ENCODE measurements at places on chromosomes 1 and 21.

GRCh38 chr1:3942416-3943122 lies 42.5 kb upstream of the C1orf174 start:
- DNase-seq = no peak

DNA sequence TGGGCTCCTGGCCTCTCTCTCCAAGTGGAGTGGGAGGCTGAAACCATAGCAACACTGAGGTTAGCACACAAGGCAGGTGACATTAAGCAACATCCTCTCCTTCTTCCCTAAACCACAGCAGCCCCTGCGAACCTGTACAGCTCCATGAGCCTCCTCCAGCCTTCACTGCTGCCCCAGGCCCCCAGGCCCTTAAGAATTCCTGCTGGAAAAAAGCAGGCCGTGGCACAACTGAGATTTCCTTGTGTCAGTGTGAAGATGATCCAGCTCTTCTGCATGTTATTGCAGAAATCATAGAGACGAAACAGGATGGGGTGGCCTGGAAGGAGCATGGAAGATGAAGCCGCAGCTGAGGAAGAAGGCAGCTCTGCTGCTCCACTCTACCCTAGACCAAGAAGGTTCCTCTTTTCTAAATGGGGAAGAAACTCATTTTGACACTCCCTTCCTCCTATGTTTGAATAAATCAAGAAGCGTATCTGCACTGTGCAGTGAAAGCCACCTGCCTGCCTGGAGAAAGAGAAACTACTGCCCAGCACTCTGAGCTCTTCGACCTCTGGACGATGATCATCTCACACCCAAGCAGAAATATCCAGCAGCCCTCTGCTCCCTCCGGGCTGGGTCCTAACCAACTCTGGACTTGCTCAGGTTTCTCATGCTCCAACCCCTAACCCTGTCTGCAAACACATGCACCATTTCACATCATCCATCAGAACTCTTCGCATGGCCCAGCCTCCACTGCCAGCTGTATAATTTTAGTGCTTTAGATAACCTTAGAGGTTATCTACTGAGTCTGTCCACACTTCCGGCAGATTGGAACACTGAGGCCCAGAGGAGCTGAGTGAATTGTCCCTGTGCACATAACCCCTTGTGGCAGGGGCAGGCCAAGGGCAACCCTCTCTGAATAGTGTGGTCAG lies 20.7 kb downstream of the SH3BP5L start:
- peak; percentile 70 for DNase-seq

DNA sequence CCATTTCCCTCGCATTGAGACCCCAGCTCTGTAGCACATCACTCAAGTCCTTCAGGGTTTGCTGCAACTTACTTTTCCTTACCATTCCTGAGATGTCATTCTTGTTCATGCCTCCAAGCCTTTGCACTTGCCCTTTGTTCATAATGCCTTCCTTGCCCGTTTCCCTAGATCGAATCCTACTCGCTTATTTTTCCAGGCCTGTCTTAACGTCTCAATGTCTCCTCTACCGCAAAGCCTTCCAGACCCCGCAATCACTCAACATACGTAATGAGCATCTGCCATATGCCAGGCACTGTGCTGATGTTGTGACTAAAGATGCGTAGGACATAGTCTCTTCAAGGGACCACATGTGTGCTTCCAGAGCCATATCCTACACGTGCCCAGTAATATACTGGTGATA lies 31.1 kb upstream of the CNIH3 start:
- no peak for DNase-seq

DNA sequence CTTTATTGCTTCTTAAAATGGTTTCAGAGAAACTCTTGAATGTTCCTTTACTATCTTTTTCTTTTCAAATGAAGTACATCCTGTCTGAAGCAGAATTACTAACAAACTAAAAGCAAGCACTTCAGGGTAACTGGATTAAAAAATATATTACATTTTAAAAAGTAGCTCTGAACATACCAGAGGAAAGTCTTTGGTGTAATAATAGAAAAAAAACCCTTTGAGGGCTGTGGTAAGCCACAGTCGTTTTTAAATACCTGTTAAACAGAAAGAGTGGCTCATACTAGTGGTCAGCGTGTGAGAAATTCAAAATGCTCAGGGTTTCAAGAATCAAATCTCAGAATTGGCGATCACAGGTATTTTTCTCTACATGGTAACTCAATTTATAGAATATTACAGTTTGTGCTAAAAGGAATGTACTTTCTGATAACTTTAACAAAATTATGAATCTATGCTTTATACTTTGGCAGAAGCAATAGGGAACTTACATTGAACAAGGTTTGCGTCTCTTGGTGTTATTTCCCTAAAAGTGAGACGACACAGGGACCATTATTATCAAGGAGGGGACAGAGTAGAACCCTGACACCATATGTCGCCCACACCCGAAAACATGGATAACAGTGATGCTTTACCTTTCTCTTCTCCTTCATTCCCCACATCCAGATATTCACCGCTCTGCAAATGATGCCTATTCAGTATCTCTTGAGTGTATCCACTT lies 97.0 kb upstream of the DPH5 start:
- DNase-seq = peak; percentile 30

DNA sequence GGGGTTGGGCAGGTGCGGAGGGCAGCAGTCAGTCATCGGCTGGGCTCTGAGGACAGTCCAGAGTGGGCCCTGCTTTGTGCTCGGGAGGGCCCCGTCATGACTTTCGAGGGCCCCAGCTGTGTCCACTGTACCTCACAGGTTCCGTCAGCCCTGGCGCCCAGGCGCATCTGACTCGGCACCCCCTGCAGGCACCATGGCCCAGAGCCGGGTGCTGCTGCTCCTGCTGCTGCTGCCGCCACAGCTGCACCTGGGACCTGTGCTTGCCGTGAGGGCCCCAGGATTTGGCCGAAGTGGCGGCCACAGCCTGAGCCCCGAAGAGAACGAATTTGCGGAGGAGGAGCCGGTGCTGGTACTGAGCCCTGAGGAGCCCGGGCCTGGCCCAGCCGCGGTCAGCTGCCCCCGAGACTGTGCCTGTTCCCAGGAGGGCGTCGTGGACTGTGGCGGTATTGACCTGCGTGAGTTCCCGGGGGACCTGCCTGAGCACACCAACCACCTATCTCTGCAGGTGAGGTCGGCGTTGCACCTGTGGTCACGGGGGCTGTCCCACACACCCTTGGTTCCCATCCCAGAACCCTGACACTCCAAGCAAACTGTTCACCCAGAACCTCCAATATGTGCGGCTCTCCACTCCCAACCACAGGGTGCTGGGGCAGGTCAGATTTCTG lies 7.8 kb downstream of the PODN start:
- no peak for DNase-seq

DNA sequence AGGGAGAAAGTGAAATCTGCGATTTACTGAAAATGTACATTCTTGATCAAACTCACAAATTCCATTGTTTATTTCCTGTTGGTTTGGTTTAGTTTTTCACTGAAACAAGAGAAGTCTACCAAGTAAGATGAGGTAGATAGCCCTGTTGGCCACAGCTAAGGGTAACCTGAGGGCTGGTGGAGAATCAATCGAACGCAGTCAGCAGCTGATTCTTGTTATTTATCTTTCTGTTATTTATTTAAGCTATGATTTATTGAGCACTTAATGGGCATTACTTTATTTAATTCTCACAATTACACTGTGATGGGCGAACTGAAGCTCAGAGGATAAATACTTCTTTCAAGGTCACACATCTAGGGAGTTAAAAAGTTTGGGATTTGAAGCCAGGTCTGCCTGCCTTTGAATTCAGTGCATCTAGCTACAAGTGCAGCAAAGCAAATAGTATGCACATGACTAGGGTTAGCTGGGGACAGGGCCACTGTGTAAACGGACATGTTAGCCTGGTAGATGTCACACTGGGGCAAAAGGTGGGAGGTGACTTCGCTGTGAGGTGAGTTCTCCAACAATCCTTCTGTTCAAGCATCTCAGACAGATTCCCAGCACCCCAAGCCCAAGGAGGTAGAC lies 106.5 kb upstream of the GADD45A start:
- DNase-seq = no peak

DNA sequence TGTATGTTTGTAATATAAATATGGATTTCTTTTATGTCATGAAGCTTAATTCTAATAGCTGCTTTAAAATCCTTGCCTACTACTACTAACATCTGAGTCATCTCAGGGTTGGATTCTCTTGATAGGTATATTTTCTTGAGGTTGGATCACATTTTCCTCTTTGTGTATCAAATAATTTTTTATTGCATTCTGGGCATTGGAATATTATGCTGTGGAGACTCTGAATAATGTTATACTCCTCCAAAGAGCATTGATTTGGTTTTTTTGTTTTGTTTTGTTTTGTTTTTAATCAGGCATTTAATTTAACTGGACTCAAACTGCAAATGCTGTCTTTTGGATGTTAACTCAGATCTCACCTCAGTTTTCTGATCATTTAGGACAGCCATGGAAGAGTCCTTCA lies 8.0 kb downstream of the DHX9 start:
- DNase-seq = no peak

- DNase-seq = no peak
Observed at GRCh38 chr1:10767282-10767681, 29.2 kb downstream of the CASZ1 start.

DNA sequence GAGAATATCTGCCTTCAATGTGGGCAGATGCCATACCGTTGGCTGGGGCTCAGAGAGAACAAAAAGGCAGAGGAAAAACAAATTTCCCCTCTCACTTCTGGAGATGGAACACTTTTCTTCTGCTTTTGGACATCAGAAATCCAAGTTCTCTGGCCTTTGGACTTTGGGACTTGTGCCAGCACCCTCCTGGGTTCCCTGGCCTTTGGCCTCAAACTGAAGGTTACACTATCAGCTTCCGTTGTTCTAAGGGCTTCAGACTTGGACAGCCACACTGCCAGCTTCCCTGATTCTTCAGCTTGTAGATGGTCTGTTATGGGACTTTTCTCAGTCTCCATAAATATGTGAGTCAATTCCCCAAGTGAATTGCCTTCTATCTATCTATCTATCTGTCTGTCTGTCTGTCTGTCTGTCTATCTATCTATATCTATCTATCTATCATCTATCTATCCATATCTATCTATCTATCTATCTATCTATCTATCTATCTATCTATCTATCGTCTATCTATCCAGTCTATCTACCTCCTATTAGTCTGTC lies 778.1 kb upstream of the TMPRSS15 start:
- DNase-seq = no peak

DNA sequence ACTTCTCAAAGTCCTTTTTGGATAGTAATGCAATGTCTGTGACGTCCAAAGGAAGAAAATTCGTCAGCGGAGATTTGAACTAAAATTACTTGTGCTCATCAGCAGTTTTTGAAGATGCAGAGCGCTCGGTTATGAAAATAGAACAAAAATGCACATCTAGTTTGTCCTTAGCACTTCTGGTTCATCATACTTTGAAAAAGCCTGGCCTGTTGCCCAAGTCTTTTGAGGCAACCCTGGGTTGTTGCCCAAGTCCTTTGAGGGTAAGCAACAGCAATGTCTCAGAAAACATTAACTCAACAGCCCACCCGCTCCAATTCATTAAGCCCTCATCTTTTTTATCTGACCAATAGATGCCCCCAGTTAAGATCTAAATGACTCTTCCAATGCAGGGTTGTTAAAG lies 91.9 kb downstream of the HUNK start:
- DNase-seq = no peak

- DNase-seq = no peak
Observed at GRCh38 chr1:232247669-232248068, 382.3 kb downstream of the SIPA1L2 start.

- DNase-seq = peak; percentile 52
Observed at GRCh38 chr1:208652296-208653160, 408.3 kb upstream of the PLXNA2 start.

GRCh38 chr1:185969524-185969991 lies 235.4 kb downstream of the HMCN1 start:
- DNase-seq = no peak
